SJSA1 (cell line): ENCODE measurements at places on chromosomes 6 and 20. TPM values are rescaled to one million over a fixed set of nuclear protein-coding genes. Genes with fewer than 3 reads are reported as not detected.

DNA sequence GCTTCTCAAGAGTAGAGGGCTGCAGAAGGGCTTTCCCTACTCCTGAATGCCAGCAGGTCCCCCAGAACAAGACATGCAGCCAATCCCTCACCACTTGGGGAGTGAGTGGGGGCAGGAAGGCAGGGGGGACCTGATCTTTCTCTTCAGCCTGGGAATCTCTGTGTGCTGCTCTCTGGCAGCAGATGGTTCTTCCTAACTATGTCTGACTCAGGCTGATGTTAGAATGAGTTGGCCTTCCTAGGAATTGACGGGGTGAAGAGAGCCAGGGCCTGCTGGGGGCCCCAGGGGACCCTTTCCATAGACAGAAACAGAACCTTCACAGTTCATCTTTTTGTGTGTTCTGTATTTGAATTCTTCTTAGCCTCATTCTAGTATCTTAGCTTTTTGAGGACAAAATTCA, 29.0 kb upstream of the TCP11 start:
- DNase-seq = no peak

DNA sequence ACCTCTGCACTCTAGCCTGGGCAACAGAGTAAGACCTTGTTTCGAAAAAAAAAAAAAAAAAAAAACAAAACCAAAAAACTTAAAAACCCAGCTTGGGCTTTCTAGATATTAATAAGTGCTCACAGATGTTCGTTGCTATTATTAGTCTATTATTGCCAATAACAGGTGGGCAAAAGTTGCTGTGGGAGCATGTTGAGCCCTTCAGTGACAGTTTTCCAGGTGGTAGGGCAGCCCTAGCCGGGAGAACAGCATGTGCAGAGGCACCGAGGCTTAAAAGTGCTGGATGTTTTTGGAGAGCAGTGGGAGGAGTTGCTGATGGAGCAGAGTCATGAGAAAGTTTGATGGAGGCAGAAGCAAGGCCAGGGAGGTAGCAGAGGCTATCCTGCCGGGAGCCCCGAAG, 4.4 kb downstream of the PPP1R16B start:
- no peak for DNase-seq

DNA sequence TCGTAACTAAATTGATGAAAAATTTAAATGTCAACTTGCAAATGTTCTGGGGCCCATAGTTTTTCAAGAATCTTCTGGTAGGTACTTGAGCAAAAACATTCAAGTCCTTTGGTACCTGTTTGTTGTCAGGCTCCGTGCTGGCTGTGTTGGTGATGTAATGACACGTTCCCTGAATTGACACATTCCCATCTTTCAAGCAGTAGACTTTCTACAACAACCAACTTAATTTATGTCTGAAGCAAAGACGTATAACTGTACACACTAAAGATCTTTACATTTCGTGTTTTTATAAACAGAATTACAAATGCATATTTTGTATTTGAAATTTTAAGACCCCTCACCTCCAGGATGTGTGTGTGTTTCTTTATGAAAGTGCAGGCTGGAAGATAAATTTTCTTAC, 49.5 kb downstream of the NCOA3 start:
- DNase-seq = no peak

GRCh38 chr20:4089756-4090487, 74.6 kb upstream of the RNF24 start:
- no peak for DNase-seq

The LY6G6F gene
- not detected in 2 replicates for total RNA-seq

The TRIM31 gene
- total RNA-seq = not detected in 2 replicates

The CRISP2 gene
- not detected in 2 replicates for total RNA-seq

The PPIL6 gene
- 0.29 TPM in 1 of 2 replicates, not detected in the other for total RNA-seq
